OCI-LY7 (cell line): ENCODE measurements at places on chromosomes 2 and 18. TPM values are rescaled to one million over a fixed set of nuclear protein-coding genes. Genes with fewer than 3 reads are reported as not detected.

D2HGDH gene
- total RNA-seq: 54.7 and 68.1 TPM in 2 replicates

PNKD gene
- 62.2 and 74.5 TPM in 2 replicates for total RNA-seq

EFEMP1 gene
- 0.61 TPM in 1 of 2 replicates, not detected in the other for total RNA-seq

NEU4 gene
- total RNA-seq: 0.50 and 0.84 TPM in 2 replicates

NPAS2 gene
- total RNA-seq: not detected in 2 replicates

STARD6 gene
- not detected in 2 replicates for total RNA-seq

ERMN gene
- total RNA-seq: 2.1 and 3.7 TPM in 2 replicates

APLF gene
- total RNA-seq: 6.8 and 7.6 TPM in 2 replicates

ITPRID2 gene
- 47.5 and 57.3 TPM in 2 replicates for total RNA-seq

OBSL1 gene
- 0.18 TPM in 1 of 2 replicates, not detected in the other for total RNA-seq

GRHL1 gene
- 1.2 and 2.5 TPM in 2 replicates for total RNA-seq

KIDINS220 gene
- total RNA-seq: 31.8 and 32.3 TPM in 2 replicates

EML6 gene
- 310 and 338 TPM in 2 replicates for total RNA-seq

GPR35 gene
- total RNA-seq: 1.4 and 2.4 TPM in 2 replicates

DNA sequence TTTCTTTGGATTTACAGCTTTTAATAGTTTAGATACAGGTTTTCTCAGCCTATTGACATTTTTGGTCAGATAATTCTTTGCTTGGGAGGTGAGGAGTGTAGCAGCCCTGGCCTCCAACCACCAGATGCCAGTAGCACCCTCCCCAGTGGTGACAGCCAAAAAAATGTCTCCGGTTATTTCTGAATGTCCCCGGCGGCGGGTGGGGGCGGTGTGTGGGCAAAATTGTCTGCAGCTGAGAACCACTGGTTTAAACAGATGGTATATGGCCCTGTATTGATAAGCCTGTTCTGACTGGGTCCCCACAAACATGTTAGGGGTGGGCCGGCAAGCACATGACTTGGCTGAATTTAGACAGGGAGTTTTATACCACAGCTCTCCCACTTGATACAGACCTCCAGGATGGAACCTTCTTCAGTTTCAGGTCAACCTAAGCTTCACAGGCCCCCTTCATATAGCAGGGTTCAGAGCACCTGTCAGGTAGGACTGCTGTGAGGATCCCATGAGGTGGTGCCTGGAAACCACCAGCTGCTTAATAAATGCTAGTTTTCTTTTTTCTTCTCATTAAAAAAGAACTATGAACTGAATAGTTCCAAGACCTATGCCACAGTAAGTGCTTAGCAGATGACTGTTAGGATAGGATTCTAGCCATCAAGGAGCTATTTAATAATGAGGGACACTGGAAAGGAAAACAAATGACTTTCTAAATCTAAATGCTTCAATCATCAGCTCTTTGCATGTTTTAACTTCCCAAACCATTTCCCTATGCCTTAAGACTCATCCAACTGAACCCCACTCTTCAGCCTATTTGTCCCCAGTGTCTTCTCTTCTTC, 18.1 kb downstream of the LPIN2 start:
- DNase-seq: peak; percentile 69

DNA sequence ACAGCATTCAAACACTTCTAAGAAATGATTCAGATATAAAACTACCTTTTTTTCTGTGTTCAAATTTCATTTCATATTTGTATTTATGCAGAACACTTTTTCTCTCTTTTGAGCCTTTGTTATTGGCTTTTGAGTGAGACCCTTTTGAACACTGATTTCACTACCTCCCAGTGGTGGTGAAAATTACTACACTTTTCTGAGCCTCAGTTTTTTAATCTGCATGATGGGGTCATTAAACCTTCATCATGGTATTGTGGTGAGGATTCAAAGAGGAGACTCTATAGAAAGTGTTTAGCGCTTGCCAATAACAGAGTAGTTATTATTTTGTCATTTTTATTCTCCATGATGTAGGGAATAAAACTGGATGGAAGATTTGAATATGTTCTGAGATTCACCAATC, 169.8 kb downstream of the THSD7B start:
- no peak for DNase-seq

DNA sequence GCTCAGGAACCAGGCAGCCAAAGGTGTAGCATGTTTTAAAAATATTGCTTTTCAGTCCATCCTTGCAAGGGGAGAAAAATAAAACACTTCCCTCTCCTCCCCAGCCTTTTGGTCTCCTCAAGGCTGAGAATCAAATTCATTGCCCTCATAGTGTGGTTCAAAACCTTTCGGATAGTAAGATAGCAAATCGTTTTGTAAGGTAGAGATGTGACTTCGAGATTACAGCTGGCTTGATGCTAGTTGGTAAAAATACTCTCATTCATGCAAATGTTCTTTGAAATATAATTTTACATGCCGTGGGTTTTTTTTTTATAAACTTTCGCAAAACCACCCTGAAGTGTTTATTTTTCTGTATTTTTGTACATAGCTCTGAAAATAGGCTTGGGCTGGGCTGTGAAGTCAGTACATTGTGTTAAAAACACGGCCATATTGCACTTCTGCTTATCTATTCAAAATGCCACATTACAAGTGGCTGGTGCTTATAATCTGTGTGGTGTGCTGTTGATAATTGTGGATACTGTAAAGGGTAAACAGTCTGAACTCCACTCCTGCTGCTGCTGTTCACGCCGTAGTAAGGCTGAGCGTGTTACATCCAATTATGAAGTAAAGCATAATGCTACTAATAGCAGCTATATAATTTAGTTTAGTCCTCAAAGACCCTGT, 172.0 kb upstream of the SIX3 start:
- no peak for DNase-seq

DNA sequence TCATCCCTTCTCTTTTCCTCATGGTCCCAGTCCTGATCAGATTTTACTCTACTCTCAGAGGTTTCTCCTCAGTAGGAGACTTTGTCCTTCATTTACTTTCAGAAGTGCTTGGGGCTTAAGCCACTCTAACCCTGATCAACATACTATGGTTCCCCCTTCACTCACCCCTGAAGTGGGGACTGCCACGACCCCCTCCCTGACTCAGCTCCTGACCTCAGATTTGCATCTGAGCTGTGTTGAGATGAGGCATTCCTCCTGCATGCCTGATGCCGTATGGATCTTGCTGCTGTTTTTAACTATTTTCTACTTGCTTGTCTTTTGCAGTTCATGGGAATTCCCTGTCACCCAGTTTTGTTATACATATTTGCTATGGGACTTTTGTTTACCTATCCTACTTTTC, 306.7 kb upstream of the CHST9 start:
- no peak for DNase-seq

- DNase-seq: no peak
Measured at GRCh38 chr18:37261988-37262387, 303.6 kb downstream of the CELF4 start.

GRCh38 chr2:58432491-58433170, 191.5 kb upstream of the FANCL start:
- DNase-seq: no peak

DNA sequence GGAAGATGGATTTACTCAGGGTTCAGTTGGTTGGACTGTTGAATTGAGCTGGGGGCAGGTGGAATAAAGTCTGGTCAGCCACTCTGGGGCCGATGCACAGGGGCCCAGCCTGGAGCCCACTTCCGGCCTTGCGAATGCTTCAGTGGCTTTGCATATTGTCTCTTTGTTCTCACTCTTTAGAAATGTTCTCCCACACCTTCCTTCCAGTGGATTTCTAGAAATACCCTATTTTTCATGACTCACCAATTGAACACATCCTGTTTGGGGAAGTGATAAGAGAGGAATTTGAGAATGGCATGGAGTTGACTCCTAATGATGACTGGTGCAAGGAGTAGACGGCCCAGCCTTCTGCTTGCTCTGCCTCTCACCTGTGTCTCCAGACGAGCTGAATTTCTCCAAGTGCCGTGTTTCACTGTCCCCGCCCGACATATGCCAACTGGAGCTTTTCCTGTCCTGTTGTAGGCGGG, 28.1 kb downstream of the ASAP2 start:
- DNase-seq: no peak

DNA sequence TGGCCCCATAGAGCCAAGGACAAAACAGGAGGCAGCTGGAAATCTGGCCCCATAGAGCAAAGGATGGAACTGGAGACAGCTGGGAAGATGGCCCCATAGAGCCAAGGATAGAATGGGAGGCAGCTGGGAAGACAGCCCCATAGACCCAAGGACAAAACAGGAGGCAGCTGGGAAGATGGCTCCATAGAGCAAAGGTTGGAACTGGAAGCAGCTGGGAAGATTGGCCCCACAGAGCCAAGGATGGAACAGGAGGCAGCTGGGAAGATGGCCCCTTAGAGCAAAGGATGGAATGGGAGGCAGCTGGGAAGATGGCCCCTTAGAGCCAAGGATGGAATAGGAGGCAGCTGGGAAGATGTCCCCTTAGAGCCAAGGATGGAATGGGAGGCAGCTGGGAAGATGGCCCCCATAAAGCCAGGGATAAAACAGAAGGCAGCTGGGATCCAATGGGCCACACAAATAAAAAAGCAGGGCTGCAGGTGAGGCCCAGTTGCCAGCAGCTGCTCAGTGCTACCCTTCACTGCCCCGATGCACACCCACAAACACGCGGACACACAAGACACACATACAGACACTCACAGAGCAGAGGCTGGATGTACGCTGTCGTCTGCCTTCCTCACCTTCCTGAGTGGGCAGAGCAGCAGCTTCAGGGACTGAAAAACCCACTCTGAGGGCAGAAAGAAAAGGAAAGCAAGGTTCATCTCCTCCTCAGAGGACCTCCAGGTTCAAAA, 505.4 kb upstream of the MYT1L start:
- no peak for DNase-seq

DNA sequence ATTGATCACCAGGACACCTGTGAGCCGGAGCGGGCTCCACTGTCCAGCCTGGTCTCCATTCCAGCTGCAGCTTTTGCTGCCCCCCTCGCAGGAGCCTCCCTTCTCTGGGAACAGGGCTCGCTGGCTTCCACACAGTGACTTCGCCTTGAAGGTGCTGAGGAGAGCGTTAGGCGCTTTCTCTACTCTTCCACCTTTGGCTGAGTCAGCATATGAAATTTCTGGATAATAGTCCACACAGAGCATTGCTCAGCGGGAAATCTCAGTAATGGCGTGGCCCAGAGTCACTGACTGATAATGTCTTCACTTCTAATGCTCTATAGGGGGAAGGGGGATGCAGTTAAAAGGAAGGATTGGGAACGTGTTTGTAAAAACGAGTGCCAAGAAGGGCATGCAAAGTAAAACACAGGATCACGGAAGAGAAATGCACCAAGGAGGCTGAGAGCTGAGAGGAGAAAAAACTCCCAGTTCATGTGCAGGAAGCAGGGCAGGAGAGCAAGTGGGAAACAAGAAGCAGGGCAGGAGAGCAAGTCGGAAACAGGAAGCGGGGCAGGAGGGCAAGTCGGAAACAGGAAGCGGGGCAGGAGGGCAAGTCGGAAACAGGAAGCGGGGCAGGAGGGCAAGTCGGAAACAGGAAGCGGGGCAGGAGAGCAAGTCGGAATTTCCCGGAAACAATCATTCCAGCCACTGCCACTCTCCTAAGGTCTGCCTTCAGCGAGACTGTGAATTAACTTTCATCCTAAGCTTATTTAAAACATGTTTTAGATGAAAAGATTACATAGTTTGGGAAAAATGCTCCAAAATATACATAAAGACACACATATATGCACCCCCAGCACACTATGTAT, 77.7 kb downstream of the MYT1L start:
- DNase-seq: no peak

GRCh38 chr2:113291191-113291590, 12.5 kb upstream of the PAX8 start:
- no peak for DNase-seq

DNA sequence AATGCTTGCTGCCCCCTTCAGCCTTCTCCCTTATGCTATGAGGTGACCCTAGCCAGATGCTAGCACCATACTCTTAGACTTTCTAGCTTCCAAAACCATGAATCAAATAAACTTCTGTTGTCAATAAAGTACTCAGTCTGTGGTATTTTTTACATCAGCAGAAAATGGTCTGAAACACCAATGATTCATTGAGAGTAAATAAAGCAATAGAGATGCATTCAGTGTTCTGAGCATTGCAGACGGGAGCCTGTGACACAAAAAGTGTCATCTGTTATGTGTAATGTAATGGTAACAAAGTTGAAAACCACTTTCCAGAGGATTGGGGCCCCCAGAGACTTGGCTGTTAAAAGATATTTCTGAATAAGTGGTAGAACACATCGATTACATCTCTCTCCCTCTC, 758.0 kb upstream of the NRXN1 start:
- no peak for DNase-seq

- no peak for DNase-seq
Measured at GRCh38 chr2:121018136-121019061, 266.6 kb downstream of the TFCP2L1 start.

GRCh38 chr2:162245061-162245460, 1.8 kb upstream of the FAP start:
- no peak for DNase-seq

- no peak for DNase-seq
Measured at GRCh38 chr2:215299337-215299859, 12.5 kb upstream of the ATIC start.

DNA sequence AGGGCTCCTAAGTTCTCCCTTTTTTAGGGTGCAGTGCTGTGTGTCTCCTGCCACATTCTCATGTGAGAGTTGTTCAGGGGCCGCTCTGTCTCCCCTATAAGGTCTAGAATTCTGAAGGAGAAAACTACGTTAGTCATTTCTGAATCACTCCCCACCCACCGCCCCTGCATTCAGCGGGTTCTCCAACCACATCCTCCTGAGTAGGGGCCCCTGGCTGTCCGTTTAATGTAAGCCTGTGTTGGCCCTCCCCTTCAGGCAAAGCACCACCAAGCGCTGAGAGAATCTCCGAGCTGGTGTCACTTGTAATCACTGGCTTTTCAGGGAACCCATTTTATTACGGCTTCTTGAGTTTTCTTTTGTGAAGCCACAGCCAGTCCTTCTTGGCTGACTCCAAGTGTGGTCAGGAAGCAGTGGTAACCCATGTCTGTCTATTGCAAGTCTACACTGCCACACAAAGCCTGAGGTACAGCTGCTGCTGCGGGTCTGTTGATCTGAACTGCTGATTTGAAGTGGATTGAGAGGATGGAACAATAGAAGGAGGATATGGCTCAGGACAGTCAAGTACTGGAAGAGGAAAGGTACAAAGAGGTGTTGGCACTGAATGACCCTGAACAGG, 16.9 kb downstream of the LCT start:
- DNase-seq: no peak

GRCh38 chr18:49731421-49731841, 81.9 kb downstream of the ACAA2 start:
- no peak for DNase-seq

GRCh38 chr2:227383686-227384085, 4.1 kb downstream of the SCYGR1 start:
- no peak for DNase-seq

DNA sequence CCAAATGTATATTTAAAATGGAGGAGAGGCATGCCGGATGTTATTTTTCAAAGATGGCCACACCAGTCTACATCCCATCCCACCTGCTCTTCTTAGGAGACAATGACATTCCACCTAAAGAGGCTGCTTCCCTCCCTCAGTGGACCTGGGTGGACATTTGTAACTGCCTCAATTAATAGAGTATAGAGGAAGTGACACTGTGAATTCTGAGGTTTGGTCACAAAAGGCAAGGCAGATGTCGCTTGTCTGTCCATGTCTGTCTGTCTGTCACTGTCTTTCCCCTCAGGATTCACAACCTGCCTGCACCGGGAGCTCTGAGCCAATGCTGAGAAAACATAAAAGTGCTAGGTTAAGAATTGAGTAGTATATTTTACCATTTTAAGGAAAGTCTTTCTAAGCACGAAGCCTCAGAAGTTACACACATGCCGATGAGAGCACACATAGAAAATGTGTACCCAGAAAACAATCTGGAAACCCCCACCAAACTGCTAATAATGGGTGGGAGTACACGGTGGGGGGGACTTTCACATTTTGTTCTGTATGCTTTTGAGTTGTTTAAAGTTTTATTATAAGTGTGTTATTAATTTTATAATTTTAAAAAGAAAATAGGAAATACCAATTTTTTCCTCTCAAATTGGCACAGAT, 21.0 kb downstream of the MIB1 start:
- DNase-seq: no peak

GRCh38 chr2:8376603-8377410, 305.0 kb upstream of the ID2 start:
- no peak for DNase-seq
